ENCODE measurements at places on chromosomes 1 and 21.

DNA sequence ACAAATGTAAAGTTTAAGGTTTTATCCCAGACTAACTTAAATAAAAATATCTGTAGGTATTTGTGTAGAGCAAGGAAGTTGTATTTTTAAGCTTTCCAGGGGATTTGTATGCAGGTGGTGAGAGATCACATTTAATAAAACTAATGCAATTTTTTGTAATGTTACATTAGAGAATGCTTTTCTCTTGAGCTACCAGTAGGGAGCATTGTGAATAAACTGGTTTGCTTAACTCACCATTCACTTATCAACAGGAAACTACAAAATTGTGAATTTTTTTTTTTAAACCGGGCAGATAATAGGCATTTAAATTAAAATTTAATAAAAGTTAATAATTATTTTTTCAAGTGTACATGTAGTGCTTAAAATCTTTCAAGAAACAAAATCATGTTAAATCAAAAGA lies 78.6 kb downstream of the IVNS1ABP start:
- DNase-seq, result no peak

DNA sequence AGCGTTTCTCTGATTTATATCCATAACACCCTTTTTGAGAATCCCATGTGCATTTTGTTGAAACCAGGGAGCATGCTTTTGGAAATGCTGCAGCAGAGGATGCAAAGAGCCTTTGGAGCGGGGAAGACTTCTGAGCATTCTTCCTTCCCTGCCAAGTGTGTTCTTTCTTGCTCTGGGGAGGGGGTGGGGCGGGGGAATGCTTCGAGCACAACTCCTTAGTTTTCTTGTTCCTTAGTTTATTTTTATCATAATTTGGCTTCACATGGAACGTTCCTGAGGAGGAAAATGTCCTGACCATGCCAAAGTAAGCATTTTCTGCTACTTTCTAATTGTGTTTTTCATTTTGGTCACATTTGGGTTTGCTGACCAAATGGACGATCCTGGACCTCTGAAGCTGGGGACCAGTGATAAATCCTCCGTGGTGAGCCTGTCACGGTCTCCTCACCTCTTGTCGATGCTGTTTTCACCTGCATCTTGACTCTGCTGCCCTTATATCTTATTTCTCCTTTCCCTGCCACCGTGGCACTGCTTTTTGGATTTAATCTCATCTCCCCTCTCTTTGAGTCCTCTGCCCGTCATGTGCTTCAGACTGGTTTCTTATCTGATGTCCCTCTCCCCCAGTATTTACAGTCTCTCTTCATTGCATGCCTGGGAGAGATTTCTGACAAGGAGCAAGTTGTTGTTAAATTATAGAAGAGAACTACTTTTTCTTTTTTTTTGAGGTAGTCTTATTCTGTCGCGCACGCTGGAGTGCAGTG lies 2.4 kb downstream of the CTPS1 start:
- peak; percentile 29 for DNase-seq

GRCh38 chr1:6351480-6352137 lies 42.0 kb downstream of the ACOT7 start:
- no peak for DNase-seq

DNA sequence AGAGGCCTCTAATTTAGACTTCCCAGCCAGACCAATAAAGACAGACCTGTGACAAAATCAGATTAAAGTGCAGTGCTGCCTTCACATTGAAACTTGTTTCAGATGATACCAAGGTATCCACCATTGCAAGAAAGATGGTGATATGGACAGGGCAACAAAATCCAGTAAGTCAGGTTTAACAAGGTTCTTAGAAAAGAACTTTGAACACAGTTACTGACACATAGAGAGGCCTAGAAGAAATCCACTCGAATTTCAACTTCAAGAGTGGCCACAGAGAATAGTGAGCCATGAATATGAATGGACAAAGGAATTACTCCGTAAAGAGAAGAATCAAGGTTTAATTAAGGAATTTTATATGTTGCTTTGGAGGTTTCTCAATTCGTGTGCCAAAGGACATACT lies 230.4 kb downstream of the KCNT2 start:
- no peak for DNase-seq

GRCh38 chr1:54153535-54154439 lies 987 bp upstream of the CDCP2 start:
- DNase-seq, result peak; percentile 72

DNA sequence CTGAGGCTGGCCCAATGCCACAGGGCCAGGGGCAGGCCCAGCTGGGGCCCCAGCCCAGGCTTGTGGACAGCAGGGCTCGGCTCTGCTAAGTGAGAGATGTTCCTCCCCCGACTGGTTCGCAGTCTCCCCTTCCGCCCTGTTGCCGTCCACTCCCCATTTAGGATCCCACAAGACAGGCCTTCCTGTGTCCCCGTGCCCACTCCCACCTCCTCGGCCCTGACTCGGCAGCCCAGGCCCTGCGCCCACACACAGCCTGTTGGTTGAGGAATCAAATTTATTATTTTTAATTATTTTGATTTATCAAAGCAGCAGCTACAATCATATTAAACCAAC lies 78.4 kb downstream of the CASZ1 start:
- no peak for DNase-seq

GRCh38 chr1:2563205-2563604 lies 7.0 kb downstream of the TNFRSF14 start:
- DNase-seq, result no peak

DNA sequence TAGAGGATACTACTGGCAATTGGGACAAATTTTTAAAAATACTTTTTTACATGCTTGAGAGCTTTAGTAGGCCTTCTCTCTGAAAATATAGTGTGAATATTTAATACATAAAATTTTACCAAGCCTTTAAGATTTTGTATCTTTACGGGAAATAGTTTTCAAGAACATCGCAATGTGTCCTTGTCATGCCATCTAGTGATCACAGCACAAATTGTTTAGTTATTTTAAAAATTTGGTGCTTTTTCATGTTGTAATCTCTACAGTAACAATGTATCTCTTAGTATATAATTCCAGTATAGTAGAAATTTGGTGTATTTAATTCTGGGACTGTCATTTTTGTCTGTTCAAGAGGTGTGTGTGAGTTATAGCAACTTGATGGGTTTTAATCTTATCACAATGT lies 6.7 kb downstream of the CDC7 start:
- no peak for DNase-seq

DNA sequence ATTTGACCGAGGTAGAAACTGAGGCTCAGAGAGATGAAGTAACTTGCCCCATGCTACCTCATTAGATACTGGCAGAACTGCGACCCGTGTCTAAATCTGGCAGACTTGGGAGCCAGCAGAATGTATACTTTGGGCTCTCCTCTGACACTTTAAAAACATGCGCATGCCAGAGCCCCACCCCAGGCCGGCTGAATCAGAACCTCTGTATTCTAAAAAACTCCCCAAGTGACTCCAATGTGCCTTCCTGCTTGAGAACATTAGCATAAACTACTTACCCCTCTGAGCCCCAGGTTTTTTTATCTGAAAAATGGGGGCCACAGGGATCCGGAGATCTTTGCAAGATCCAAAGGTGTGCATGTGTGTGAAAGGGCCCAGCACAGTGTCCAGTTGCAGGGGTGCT lies 344.7 kb upstream of the USP24 start:
- DNase-seq, result no peak

DNA sequence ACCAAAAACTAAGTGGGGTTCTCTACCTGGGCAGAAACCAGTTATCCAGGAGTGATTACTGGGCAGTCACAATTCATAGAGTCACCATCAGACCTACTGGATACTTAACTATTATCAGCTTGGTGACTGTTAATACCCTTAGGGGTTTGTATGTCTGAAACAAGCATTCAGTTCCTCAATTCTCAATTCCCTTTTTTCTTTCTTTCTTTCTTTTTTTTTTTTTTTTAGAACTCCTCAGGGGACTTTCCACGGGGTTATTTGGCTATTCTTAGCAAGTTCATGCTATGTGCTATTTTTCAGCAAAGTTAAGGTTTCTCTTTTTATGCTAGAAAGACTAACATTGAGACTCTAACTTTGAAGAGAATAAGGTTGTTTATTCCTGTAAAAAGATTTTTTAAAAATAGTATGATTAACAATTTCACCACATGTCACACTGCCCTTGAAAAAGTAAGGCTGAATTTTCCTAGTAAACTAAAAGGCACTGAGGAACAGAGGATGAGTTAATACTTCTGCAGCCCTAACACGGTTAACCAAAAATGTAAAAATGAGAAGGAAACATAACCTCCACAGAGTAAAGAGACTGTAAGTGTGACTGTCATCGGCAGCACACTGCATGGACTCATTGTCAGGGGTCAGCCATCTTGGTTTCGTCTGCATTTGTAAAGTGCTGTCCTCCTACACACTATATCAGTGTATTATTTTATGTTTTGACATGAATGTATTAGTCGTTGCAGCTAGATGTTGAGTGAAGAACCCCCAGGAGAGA lies 310.2 kb downstream of the NTNG1 start:
- DNase-seq, result no peak

GRCh38 chr1:32031578-32032274 lies 18.1 kb downstream of the KHDRBS1 start:
- peak; percentile 71 for DNase-seq

DNA sequence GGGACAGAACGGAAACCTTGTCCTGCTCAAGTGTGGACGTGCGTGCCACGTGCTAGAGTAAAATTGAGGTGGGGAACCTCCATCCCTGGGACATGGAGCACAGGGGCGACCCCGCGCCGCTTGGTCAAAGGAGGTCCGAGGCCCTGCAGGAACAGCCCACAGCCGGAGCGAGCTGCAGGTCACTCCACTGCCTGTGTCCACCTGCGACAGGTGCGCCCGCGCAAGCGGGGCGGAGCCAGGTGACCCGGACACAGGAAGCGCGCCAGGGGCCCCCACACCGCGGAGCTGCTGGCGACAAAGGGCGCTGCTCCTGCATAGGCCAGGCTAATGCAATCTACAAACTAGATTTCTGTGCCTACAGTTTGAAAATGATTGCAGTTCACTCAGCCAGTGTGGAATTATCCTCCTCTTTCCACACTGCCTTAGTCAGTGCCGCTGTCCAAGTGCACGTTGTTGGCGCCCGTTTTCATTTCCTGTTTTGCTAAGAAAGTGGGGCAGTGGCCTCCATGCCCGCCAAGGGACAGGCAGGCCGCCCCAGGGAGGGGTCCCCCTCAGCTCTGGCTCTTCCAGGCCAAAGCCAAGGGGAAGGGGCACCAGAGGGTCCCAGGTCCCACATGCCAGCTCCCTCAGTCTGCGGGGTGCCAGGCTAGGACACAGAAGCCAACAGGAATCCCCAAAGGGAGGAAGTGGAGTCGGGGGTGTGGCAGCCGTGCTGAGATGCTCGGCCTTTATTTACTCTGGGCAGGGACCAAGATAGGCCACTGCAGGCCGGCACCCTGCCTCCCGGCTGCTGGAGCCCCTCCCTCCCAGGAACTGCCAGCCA lies 4.3 kb upstream of the NADK start:
- DNase-seq, result peak; percentile 61

DNA sequence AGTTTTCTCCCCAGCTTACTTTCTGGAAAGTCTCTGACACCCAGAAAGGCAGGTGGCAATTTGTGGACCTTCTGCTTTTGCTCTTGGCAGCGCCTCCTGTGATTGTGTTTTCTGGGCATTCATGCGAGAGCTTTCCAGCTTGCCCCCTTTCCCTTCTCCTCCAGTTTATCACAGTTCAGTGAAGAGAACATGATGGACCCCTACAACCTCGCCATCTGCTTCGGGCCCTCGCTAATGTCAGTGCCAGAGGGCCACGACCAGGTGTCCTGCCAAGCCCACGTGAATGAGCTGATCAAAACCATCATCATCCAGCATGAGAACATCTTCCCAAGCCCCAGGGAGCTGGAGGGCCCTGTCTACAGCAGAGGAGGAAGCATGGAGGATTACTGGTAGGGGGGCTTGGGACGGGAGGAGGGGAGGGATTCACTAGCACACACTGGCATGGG lies 24.3 kb upstream of the IKBKE start:
- no peak for DNase-seq

DNA sequence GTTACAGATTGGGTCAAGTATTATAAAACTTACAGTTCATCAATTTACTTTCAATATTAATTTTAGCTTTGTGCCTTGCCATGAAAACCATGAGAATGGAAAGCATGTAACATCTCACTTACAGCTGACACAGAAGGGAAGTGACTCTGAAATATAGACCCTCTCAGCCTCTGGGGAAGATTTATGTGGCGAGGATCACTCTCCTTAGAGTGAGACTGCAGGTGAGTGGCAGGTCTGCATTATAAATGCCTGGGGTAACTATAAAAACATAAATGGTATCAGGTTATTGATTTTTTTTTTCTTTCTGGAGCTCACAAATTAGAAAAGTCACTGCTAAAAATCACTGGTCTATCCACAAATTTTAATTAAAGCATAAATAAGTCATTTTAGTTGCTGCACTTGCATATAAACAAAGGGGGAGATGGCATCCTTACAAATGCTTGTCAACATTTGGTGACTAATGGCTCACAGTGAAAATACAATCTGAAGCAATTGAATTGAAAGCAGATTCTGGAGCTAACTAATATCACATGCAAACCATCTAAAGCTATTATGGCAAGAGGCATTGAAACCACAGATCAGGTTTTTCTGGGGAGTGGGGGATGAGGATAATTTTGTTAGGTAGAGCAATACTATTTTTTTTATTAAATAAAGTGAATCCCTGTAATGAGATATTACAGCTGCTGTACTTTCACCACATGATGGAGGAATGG lies 200.9 kb downstream of the TM2D1 start:
- DNase-seq, result no peak

- peak; percentile 81 for DNase-seq
These were observed 30.0 kb upstream of the SGIP1 start for GRCh38 chr1:66503841-66504470.

DNA sequence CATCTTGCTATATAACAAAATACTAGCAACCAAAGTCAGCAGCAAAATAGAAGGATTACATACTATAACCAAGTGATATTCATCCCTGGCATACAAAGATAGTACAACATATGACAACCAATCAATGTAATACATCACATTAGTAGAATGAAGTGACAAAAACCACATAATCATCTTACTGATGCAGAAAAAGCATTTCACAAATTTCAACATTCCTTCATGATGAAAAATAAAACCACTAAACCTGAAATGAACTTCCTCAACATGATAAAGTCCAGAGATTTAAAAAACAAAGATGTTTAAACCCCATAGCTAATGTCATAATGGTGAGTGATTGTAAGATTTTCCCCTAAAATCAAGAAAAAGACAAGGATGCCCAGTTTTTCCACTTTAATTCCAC lies 18.6 kb downstream of the RO60 start:
- no peak for DNase-seq

- DNase-seq, result peak; percentile 17
These were observed 5.7 kb downstream of the GFI1 start for GRCh38 chr1:92480813-92481598.

DNA sequence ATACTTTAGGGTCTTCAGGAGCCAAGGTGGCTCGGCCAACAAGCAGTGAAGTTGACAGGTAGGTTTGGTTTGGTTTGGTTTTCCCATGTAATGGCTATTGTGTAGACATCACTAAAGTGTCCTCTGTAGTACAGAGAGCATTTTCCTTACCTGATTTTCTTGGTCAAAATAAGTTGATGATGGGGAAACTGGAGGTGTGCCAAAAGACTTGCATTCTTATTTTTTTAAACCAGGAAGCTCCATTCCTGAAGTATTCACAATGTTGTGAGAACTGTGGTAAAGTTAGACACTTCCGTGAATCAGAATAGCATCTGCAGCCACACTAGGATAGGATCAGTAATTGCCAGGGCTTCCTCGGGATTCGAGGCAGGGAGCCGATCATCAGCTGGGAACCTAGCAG lies 2.9 kb downstream of the ZBTB37 start:
- DNase-seq, result no peak

- DNase-seq, result no peak
These were observed 3.4 kb upstream of the HEYL start for GRCh38 chr1:39642796-39643195.

Data from mesenchymal stem cell (in vitro differentiated cells and primary cell).